ENCODE measurements at places on chromosomes 5 and 9.
A peak's percentile ranks its signal among the peaks of the same experiment; 100 is the strongest.

DNA sequence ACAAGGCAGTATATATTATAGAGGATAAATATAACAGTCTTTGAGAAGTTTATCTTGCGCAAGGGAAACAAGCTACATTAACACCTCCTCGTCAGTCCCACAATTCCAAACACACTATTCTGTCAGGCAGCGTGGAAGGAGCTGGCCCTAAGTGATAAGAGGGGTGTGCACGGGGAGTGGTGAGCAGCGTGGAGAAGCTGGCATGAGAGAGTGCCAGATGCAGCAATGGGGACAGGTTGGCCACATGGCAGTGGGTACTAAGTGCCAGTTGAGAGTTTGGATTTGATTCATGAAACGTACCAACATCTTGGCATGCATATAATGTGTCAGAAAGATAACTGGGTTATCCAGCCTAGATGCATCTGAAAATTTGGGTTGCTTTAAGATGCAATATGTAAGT is 460.2 kb downstream of the ICE1 start:
- DNase-seq, result no peak

- DNase-seq, result no peak
Observed at GRCh38 chr9:109382182-109382581, 61.3 kb upstream of the EPB41L4B start.

- DNase-seq, result no peak
Observed at GRCh38 chr9:87630846-87631245, 95.1 kb upstream of the CTSL start.

DNA sequence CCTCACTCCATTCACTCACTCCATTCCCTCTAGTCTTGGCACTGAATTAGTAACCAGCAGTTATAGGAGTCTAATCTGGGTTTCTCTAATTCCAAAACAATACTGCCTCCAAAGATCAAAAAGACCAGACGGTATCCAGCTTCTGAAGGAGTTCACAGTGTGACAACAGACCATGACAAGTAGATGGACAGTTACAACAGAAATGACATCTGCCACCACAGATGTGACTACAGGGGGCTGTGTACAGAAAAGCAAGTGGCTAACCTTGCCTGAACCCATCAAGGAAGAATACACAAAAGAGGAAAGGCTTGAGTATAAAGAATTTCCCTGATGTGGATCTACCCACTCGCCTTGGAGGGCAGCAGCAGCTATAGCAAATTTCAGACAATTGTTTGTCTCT is 112.4 kb downstream of the ACTL7B start:
- no peak for DNase-seq

DNA sequence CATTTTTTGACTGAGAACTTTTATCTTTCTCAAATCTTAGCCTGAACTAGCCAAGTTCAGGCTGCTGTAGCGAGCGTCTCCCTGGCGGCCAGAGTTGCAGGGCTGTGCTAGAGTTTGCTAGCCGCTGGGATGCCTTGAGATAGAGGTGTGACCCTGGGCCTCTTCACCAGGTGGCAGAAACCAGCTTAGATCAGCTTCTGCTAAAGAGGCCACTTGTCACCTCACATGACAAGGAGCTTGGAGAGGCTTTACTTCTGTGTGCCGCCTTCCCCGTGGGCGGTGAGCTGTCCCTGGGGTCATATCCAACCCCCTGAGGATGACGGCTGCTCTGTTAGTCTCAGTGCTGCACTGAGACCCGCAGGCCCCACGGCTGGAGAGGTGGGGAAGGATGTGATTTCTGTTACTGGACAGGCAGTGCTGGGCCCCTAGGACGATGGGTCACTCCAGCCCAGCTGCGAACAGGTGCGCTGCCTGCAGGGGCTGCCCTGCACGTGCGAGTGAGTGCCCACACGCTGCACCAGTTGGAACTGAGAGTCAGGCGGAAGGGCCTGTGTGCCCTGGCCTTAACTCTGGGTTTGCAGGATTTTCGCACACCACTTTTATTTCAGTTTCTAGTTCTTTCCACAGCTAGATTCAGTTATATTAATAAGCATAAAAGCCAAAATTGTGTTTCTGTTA is 63.8 kb downstream of the EHMT1 start:
- DNase-seq, result no peak

DNA sequence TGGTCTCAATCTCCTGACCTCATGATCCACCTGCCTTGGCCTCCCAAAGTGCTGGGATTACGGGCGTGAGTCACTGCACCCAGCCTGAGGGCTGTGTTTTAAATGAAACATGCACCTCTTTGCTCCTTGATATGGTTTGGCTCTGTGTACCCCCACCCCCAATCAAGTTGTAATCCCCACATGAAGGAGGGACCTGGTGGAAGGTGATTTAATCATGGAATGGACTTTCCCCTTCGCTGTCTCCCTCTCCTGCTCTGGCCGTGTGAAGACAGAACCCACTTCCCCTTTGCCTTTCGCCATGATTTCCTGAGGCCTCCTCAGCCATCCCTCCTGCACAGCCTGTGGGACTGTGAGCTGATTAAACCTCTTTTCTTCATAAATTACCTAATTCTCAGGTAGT is 12.5 kb upstream of the NOTCH1 start:
- no peak for DNase-seq

DNA sequence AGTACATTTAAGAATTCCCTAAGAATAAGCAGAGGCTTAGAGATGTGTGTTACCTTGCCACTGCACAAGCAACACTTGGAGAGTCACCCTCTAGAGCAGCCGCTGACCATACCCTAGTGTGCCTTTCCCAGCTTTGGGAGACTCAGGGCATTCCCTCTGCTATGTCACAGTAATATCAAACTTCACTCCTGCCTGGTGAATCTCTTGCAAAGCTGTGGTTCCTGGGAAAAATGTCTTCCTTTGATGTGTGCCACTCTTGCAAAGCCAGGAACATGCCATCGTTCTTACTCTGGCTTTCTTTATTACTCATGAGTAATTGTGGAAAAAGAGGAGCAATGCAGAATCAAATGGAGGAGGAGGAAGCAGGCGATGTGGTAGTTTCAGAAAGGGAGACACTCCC is 173.2 kb downstream of the CCDC192 start:
- no peak for DNase-seq

DNA sequence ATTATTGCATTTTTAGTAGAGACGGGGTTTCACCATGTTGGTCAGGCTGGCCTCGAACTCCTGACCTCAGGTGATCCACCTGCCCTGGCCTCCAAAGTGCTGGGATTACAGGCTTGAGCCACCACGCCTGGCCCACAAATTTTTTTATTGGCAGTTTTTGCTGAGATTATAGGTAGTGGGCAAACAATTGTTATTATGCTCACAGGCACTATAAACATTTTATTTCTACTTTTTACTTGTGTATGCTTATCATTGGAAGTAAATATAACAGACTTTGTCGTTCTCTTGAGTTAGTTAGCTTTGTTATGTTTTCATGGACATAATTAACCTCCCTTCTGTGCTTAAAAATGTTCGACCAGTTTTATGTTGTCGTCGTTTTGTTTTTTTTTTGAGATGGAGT is 23.9 kb downstream of the UGCG start:
- DNase-seq, result no peak

GRCh38 chr5:112690605-112691338 is 46.9 kb upstream of the APC start:
- DNase-seq, result no peak

DNA sequence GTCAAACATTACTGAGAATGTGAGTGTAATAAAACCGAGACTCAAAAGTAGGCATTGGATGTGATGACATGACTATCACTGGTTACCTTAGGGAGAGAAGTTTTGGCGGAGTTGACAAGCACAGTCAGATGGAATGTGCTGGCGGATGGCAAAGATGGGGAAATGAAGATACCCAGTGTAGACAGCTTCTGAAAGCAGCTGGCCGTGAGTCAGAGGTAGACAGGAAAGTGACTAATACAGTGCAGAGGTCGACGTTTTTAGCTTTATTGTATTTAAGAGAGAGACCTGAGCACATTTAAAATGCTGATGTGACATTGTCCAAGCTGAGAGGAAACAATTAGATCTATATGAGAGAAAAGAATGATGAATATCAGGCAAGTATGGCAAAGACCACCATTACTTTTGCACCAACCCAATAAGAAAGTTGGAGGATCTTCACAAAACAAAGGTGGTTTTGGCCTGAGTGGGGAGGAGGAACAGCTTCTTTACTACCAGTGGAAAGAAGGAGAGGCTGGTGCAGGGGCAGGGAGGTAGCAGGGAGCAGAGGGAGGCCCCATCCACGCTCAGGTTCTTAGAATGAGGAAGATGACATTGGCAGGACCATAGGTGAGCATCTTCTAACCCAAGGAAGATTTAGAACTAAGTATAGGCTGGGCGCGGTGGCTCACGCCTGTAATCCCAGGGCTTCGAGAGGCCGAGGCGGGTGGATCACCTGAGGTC is 36.7 kb upstream of the KCNIP1 start:
- peak; percentile 77 for DNase-seq

GRCh38 chr9:18385696-18386490 is 88.1 kb upstream of the ADAMTSL1 start:
- no peak for DNase-seq

DNA sequence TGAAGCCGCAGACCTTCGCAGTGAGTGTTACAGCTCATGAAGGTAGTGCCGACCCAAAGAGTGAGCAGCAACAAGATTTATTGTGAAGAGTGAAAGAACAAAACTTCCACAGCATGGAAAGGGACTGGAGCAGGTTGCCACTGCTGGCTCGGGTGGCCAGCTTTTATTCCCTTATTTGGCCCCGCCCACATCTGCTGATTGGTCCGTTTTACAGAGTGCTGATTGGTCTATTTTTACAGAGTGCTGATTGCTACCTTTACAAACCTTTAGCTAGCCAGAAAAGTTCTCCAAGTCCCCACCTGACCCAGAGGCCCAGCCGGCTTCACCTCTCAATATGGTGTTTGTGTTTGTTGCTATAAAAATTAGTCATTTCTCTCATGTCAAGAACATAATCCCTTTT is 49.7 kb downstream of the RECK start:
- DNase-seq, result no peak

- DNase-seq, result no peak
Observed at GRCh38 chr9:37290940-37291485, 131.5 kb upstream of the GRHPR start.

- no peak for DNase-seq
Observed at GRCh38 chr9:84556556-84556955, 113.0 kb upstream of the NTRK2 start.

DNA sequence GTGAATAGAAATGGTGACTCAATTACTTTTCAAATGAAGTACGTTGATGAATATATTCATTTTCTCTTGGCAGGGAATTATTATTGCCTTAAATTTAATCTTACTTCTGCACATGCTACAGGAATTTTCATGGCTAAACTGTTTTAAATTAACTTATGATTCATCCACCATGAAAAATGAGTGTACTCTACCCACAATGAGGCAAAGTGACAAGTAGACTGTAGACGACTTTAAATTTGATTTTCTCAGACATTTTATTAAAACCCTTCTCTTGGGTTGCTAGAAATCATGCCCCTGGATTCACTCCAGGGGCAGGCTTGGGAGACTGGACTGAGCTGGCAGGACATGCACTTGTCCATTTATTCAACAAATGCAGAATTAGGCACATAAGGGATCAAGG is 23.5 kb upstream of the ERAP2 start:
- no peak for DNase-seq

DNA sequence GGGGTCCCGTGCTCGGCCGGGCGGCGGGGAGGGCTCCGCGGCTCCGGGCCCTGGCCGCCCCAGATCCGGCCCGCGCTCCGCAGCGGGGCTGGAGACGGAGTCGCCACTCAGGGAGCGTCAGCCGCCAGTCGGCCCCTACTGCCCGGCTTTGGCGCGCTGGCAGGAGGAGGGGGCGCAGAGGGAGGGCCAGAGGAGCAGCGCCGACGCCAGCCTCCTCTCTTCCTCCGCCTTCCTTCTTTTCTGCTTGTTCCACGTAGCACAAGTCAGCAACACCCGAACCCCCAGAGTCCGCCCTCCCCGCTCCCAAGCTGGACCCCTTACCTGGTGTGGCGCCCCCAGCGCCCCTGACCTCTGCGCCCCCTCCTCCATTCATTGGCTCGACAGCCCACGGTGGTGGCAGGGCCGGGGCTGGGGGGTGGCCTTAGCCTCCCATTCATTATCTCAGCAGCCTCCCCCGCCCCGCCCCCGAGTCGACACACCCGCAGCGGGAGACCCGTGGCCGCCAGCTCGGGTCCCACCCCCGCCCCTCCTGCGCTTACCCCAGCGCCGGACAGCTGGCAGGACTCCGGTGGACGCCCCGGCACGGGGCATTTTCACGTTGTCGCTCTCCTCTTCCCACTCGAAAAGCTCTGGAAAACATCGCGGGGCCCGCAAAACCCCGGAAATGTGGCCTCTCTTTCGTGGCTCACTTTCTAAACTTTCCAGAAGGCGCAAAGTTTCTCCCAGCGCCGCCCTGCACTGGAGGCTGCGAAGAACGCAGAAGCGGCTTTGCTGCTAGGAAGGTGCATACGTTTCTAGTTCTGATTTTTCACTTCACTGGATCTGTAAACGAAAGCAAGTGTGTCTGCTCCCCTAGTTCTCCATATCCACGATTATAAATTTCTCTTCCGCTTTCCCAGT is at the start of gene LPAR1:
Gene LPAR1 (minus strand): TSS at position 140 of the 900 bp plus-strand sequence. CDS start 66,353 bp downstream, outside the sequence.
- no peak for DNase-seq

GRCh38 chr9:108239696-108240321 is 616.0 kb downstream of the ACTL7B start:
- no peak for DNase-seq

GRCh38 chr5:59525957-59526356 is 367.6 kb downstream of the PDE4D start:
- DNase-seq, result no peak

DNA sequence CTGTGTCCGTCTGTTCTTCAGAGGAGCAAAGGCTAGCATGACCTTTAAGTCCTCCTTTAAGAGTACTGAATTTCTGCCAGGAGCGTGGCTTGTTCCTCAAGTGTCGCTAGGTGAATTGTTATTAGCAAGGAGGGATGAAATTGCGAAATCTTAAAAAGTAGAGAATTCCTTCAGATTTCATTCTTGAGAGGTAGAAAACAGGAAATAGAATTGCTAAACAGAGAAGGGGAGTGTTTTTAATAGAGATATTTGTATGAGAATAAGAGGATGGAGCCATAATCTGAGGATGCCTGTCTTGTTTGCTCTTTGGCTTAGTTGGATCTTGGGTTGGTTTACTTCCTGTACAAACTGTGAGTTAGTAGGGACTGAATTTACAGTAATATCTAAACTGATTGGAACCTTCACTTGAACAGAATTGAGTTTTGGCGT is 39.2 kb downstream of the EXOSC2 start:
- DNase-seq, result no peak

DNA sequence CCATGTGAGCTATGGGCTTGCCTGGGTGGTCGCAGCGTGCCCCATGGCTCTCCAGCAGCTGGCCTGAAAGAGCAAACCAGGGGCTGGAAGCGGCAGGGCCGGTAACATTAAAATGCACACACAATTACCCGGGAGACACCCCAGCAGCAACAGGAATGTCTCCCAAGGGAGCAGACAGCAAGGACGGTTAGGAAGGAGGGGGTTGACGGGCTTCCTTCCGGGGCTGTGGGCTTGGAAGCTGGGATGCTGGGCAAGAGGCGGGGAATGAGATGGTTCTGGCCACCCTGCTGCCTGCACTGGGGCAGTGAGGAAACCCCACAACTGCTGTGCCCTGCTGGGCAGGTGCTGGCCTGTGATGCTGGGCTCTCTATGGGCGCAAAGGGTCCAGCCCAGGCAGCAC is 71.8 kb upstream of the ADAMTS2 start:
- DNase-seq, result no peak

DNA sequence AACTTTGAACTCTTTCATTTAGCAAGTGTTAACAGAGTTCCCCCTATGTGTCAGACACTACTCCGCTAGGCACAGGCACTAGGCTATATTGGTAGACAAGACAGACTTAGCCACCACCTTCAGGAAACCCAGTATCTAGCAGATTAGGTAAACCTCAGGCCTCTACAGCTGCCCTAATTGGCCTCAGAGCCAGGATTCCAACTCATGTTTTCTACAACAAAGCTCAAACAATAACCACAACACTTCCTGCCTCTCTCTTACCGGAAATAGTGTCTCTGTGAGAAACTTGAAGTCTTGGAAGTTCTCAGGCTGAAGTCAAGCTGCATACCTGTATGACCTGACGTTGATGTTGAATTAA is 116.6 kb upstream of the SLC44A1 start:
- DNase-seq, result peak; percentile 44

Data from stimulated activated CD4-positive, alpha-beta T cell treated with anti-CD3 and anti-CD28 coated beads, Interleukin-1b, Interleukin-23, amount 100 ng/mL, for 48 hours (primary cell).